ENCODE measurements at places on chromosomes 2 and 18.

DNA sequence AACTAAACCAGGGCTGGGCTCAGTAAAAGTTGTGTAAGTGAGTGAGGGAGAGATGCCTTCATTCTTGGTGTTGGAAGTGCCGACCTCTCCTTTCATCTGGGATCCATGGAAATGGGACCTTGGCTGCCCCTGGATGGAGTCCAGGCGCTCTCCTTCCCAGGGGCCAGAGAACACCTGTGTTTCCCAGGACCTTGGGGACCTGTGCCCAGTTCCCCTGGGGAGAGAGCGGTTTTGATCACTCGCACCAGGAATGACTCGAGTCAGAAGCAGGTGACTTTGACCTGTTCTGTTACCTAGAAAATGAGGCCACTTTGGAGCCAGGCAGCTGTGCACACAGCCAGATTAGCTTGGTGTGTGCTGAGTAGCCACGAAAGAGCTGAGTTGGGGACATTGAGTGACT, 97.3 kb downstream of the SH3BP4 start:
- no peak for DNase-seq

- DNase-seq = no peak
Measured at GRCh38 chr2:30195016-30195415, 36.3 kb upstream of the LBH start.

DNA sequence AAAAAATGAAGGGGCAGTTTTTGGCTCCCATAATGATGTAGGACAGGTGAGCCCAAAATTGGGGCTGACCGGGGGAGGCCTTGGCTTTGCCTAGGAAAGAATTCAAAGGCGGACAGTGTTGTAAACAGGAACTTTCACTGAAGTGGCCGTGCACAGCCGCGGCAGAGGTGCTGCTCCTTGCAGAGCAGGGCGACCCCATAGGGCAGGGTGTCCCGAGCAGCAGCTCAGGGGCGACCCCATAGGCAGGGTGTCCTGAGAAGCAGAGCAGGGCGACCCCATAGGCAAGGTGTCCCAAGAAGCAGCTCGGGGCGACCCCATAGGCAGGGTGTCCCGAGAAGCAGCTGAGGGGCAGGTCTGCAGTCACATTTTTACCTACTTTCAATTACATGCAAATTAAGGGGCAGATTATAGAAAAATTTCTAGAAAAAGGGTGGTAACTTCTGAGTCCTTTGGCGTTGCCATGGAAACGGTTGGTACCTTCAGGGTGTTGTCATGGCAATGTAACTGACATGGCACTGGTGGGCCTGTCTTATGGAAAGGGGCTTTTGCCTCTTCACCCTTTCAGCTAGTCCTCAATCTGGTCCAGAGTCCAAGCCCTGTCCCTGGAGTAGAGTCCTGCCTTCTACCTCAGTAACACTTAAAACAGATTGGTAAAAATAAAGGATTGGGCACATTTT, 134.5 kb downstream of the FBXO15 start:
- no peak for DNase-seq

GRCh38 chr2:75199428-75200011, at the start of gene TACR1:
Gene TACR1 (minus strand): TSS chr2:75199520. CDS start chr2:75198934, 586 bp downstream.
- peak; percentile 57 for DNase-seq

GRCh38 chr2:200795028-200795440, 16.7 kb upstream of the BZW1 start:
- no peak for DNase-seq

DNA sequence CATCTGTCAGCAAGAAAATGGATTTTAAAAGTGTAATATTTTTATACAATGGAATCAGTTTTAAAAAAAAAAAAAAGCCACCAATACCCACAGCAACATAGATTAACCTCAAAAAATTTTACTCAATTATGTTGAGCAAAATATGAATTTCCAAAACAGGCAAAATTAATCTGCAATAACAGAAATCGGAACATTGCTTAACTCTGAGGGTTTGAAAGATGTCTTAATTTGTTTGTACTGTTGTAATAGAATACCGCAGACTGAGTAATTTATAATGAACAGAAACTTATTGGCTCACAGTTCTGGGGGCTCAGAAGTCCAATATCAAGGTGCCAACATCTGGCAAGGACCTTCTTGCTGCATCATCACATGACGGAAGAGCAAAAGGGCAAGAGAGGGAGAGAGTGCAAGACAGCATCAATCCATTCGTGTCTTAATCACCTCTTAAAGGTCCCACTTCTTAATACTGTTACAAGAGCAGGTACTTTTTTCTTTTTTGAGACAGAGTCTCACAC, 31.8 kb upstream of the TNFAIP6 start:
- no peak for DNase-seq

DNA sequence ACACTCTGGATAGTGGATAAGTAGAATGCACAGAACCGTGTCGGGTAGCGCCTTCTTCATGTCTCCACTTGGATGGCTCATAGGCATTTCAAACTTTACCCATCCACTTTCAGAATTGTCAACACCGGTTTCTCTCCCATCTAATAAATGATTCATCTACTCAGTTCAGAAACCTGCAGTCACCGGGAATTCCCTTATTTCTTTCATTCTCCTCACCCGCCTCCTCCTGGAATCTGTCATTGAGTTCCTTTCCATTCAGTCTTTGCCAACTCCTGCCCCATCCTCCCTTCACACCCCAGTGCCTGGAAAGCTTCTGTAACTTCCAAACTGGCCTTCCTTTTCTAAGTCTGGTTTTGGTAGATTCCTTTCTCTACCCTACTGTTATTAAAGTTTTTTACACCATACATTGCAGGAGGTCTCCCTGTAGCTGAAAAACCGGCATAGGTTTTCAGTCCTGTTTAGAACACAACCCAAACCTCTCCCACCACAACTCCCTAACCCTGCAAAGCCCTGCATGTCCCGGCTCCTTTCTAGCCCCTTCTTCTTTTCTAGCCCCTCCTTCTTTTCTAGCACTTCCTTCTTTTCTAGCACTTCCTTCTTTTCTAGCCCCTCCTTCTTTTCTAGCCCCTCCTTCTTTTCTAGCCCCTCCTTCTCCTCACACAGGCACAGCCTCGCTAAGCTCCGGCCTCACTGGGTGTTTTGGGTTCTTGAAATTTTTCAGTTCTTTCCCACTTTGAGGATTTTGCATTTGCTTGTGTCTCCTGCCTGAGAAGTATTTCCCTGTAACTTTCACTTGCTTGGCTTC, 133.9 kb upstream of the KLHL14 start:
- DNase-seq = peak; percentile 26

DNA sequence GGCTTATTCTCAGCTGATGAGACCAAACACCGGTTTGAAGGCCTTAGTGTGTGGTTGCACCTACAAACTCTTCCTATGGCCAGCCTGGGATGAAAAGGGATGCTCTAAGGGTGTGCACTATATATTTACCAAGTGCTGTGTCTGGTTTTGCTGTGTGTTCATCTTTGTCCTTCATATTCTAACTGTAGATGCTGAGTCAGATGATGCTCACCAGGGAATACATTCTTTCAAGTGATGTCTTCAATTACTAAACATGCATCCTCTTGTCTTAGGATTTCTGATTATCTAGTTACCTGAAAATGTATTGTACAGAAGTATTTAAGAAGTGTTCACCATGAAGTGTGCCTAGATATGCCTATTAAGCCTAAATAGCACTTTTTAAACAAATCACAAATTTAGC, 1111.6 kb upstream of the ZEB2 start:
- DNase-seq = no peak

- DNase-seq = no peak
Measured at GRCh38 chr18:32553174-32553573, 82.5 kb upstream of the GAREM1 start.

GRCh38 chr2:71608441-71608840, 155.1 kb downstream of the DYSF start:
- no peak for DNase-seq

DNA sequence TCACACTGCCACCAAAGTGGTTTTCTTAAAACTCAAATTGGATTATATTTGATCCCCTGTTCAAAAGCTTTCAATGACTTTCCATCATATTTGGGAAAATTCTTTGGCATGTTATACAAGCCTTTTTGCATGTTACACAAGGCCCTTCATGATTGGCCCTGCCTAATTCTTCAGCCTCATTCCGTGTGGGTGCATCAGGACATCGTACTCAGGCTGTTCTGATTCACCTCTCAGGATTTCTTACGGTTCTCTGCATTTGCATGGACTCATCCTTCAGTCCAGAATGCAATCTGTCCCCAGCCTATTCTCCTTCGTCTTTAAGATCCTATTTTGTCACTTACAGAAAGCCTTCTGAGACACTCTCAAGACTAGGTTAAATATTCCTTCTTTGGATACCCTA, 107.8 kb downstream of the LYPD1 start:
- DNase-seq = no peak

GRCh38 chr18:48600456-48601090, 61.7 kb downstream of the CTIF start:
- DNase-seq = no peak
